ENCODE measurements at places on chromosomes 5 and 9.

- no peak for DNase-seq
These were observed 20.5 kb upstream of the VPS13A start for GRCh38 chr9:77156646-77157371.

DNA sequence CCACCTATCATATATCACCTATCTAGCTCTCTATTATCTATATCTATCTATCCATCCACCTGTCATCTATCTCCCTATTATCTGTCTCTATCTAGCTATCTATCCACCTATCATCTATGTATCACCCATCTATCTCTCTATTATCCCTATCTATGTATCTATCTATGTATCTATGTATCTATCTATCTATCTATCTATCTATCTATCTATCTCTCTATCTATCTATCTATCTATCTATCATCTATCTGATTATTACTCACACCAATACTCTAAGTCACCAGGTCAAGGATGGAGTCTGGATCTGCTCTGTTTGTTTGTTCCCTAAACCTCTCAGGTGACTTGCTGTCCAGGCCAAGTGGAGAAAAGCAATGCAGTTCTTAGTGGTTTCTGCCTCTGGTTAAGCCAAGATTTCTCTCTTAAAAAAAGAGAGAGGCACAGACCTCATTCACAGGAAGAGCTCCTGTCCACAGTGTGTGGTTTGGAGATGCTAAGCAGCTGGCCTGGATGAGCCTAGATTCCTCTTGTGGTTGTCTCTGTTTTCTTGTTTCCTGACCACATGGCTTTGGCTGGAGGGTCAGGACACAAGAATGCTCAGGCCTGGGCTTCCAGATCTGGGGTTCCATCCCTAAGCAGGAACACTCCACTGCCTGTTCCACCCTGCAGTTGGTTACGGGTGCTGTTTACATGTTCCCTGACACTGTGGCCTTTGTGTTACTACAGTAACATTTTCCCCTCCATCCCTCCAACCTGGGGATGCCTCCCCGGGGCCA, 133.4 kb downstream of the PHF2 start:
- no peak for DNase-seq

GRCh38 chr5:196350-196749, 5.1 kb downstream of the LRRC14B start:
- DNase-seq, result no peak

DNA sequence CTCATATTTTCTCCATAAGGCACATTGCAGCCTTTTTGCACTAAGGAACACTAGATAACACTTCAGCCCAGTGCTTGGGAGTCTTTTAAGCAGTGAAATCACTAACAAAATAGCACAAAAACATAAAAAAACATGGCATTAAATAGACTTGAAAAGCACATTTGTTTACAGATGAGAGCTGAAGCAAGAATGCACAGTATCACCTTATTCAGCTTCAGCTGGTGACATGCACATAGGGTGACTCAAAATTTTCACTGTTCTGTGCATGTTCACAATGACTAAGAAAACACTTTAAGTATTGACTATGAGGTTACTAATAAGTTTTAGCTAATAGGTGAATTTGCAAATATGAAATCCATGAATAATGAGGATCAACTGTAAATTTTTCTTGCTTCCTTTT, 293.9 kb upstream of the TARS1 start:
- DNase-seq, result no peak
